Stimulated activated CD8-positive, alpha-beta memory T cell treated with anti-CD3 and anti-CD28 coated beads, Interleukin-15, amount 100 ng/mL, for 4 hours (primary cell): ENCODE measurements at places on chromosomes 3 and 15.

DNA sequence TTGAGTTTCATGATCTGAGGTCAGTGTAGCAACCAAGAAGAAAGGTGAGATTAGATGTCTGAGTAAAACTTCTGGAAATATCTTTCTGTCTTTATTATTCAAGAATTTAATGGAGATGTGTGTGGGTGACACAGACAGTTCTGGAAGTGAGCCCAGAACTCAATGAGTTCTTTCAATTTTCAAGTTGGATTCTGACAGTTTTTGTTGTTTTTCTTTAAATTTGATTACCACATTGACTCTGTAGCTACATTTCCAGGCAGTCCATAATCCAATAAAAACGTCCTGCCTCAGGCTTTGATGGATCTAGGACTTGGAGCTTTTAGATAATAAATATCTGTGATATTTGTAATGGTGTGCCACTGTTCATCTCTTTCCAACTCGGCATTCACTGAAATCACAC lies 3.9 kb upstream of the PARP14 start:
- no peak for DNase-seq

- DNase-seq, result no peak
These were observed 50.2 kb upstream of the THBS1 start for GRCh38 chr15:39530480-39531342.

GRCh38 chr3:42071904-42072812 lies 19.0 kb upstream of the TRAK1 start:
- no peak for DNase-seq

GRCh38 chr15:84982301-84982920 lies 755 bp downstream of the PDE8A start:
- no peak for DNase-seq

DNA sequence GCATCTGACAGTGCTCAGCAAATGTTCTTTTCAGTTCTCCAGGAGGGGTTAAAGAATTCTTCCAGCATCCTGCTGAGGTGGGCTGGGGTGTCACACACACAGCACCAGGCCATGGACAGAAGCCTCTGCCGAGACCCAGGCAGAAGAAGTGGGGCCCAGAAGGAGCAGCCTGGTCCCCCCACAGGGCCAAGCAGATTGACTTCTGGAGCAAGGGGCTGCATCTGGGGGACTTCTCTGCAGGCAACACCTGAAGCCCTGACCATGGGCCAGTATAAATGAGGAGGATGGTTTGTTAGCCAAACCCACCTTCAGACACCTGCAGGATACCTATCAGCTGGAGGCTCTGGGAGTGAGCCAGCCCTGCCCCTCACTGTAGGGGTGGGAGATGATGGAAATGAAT lies 16.2 kb upstream of the TMEM40 start:
- no peak for DNase-seq

DNA sequence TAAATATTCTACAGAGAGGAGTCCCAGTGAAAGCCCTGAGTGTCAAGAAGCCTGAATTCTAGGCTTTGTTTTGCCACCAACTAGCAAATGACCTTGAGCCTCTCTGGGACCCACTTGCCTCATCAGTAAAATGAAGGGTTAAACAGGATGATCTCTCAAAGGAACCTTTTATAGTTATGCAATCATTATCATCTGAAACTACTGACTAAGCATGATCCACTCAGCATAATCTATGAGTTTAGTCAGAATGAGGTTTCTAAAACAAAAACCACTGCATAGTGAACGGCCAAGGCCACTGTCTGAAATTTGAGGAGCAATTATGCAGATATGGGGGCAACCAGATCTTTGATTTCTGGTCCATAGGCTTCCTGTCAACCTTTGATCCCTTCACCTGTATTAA lies 319.0 kb downstream of the MECOM start:
- DNase-seq, result no peak

DNA sequence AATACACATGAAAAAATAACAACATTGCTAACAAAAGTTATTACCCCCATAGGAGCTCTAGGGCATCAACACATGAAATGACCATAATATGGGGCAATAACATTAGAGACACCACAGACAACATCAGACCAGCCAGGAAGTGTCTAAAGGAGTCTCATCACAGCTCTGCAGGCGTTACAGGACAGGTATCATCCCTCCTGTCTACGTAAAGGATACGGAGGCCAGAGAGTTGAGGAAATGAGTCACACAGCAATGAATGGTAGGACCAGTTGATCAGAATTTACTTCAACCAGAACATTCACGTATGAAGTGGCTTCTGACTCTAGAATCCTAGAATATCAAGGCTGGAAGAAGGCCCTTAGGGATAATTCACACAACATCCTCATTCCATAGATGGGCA lies 1.8 kb downstream of the NME9 start:
- DNase-seq, result no peak

DNA sequence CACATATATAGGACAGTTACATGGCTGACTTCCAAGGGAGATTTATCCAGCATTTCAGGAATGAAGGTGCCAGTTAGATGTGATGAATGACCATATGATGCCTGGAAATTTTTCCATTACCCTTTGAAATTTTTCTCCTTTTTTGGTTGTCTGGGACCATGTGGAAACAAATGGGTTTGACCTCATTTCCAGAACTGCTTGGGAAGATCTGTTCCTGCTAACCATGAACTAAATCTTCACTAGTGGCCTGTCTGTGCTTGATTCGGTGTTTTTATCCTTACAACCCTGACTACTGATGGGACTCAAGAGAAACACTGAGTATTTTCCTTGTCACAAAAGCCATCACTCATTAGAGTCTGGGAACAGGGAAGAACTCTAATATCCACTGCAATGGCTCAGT lies 409.4 kb downstream of the PDCD6IP start:
- DNase-seq, result no peak

GRCh38 chr15:61530769-61531168 lies 301.7 kb upstream of the RORA start:
- no peak for DNase-seq

GRCh38 chr3:46866032-46866595 lies 2.9 kb upstream of the MYL3 start:
- DNase-seq, result no peak

GRCh38 chr3:118949113-118949760 lies 85.4 kb downstream of the IGSF11 start:
- DNase-seq, result no peak

- no peak for DNase-seq
These were observed 18.1 kb downstream of the DNAJC13 start for GRCh38 chr3:132435224-132435910.

DNA sequence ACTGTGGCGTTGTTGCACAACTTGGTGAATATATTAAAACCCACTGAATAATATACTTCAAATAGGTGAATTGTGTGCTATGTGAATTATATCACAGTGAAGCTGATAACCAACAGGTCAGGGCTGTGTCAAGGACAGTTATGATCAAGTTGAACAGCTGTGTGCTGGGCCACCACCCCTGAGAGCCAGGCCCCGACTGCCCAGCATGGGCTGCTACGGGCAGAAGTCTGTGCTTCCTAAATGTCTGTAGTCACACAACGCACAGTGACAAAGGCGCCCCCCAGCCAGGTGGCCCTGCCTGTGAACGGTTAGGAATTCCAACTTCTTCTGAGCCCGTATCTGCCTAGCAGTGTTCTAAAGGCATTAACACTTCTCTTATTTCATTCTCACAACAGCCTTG lies 32.8 kb downstream of the TKT start:
- DNase-seq, result no peak

- DNase-seq, result no peak
These were observed 190.0 kb downstream of the OSBPL10 start for GRCh38 chr3:31791090-31791430.

DNA sequence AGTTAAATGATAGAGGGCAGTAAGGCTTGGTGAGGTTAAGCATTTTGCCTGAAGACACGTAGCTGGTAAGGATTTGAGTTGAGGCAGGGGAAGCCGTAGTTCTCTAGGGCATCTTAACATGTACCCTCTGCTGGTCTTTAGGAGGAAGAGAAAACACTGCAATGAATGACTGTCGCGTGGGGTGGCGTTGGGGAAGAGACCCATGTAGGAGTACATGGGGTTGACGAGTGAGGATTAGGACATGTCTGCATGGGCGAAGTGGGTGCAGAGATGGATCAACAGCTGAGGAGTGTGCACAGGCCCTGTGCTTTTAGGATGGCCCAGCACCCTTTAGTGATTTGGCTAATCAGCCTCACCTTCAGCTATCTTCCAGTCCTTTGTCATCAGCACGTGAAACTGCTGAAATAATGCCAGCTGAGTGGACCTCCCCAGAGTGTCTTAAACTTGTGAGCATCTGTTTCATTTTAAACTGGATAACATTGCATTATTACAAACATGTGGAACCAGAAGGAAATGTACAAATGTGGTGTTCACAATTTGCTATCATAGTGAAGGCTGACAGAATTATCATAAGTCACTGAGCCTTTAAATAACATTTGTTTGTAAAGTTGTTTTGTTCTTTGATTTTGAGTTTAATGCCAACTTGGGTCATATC lies 15.3 kb downstream of the P2RY14 start:
- DNase-seq, result no peak

GRCh38 chr3:148906667-148907066 lies 41.6 kb downstream of the CPA3 start:
- DNase-seq, result no peak

GRCh38 chr3:154334973-154335420 lies 10.7 kb upstream of the DHX36 start:
- no peak for DNase-seq

DNA sequence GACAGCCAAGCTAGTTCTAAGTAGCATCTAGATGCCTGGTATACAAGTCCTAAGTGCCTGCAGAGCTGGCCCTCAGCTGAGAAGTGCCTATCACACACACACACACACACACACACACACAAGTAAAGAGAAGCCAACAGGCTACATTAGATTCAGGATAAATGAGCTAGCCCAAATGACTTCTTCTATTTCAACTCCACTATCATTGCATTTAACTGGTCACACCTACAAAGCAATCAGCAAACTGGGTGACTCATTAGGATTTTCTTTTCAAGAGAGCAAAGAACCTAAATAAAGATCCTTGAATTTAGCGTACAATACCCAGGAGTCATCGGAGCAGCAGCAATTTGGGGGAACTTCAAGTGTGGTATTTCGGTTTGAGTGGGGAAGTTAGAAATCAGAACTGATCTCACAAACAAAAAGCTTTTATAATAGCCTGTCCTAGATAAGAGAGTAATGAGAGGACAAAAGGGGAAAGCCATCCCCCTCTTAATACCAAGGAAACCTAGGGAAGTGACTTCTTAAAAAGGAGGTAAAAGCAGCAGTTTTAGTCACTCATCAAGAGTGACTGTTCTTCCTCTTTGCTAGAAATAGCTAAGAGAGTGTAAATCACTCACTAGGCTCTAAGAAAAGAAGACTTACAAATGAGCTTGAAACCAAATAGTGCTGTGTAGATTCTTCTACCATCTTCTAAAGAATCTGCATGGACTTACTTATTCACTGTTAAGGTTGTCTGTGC lies 112.7 kb downstream of the TNIK start:
- DNase-seq, result no peak

GRCh38 chr15:78182821-78183220 lies 33.7 kb downstream of the IDH3A start:
- no peak for DNase-seq

- DNase-seq, result no peak
These were observed 1214.8 kb downstream of the NSUN3 start for GRCh38 chr3:95277613-95278012.

DNA sequence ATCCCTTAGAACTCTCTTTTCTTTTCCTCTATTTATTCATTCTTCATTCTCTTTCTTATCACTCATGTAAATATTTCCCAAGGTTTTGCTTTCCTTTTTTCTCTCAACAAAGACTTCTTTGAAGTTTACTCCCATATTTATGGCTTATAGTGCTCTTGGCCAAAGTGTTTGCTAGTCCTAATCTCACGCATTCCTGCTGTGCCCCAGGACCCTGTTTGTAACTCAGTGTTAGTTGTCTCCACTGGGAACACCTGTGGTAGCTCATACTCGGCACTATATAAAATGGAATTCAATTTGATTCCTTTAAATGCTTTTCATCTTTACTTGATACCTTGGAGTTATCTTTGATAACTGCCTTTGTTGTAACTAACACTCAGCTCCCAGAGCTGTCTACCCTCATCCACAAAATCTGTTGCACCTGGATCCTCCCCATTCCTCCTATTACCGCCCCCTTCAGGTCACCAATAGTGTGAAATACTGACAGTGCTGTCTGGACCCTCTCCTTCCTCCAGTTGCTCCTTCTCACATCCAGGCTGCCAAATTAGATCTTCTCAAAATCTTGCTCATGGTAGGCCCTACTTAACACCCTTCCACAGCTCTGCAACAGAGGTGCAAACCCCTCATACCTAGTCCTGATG lies 76.8 kb downstream of the TIGIT start:
- DNase-seq, result no peak

DNA sequence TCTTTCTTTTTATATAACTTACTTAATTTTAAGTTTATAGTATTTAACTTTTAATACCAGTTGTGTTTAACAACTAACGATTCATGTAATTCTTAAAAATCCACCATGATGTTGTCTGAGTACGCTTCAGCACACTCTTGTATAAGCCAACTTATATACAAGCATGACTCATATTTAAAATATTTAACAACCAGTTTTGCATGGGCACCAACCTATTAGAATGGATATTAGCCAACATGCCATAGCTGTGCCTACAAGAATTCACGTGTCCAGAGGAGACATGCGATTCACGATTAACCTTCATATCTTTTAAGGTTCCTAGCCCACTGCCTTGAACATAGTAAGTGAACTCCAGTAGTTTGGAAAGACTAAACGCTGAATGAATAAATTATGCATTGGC lies 1023.2 kb downstream of the TBL1XR1 start:
- DNase-seq, result no peak

- no peak for DNase-seq
These were observed 108.3 kb upstream of the MME start for GRCh38 chr3:154971771-154972326.

GRCh38 chr3:30775040-30775439 lies 119.4 kb downstream of the GADL1 start:
- DNase-seq, result no peak

- no peak for DNase-seq
These were observed 6.2 kb downstream of the C15orf62 start for GRCh38 chr15:40775740-40776536.

DNA sequence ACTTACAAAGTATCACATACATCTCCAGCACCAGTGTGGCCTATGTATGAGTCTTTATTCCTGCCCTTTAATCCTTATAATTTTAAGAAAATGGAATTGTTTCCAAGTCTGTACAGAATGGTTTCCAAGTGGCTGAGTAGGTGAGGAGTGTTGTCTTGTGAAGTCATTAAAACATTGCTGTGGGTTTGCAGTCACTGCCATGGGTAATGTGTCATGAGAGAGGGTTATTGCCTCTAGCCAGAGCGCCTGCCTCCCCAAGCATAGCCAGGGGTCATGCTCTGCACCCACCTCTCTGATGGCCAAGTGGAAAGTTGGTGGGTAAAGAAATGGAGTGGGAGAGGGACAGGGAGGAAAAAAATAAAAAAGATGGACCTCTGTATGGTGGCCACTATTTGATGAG lies 25.3 kb downstream of the TRAK1 start:
- no peak for DNase-seq

DNA sequence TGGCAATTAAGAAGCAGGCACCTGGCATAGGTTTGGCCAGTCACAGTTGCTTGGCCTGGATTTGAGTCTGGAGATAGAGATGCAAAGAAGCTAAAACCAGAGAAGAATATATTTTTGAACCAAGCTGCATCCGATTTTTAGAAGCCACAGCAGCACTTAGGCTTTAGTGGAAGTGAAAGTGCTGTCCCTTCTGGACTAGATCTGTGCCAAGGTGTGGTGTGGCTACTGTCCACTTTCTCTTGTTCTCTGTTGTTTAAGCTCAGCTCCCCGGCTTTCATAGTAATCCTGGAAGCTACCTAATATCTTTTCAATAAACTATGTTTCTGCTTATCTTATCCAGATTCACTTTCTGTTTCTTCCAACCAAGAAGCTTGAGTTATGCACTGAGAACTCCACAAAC lies 183.4 kb upstream of the THRB start:
- DNase-seq, result no peak

- DNase-seq, result no peak
These were observed 157.4 kb upstream of the NPHP3 start for GRCh38 chr3:132879656-132880055.
